ENCODE measurements at places on chromosomes 4 and X. TPM values are rescaled to one million over a fixed set of nuclear protein-coding genes. Genes with fewer than 3 reads are reported as not detected.

ADH1C gene
- total RNA-seq, result 0.13 TPM

PNMA6E gene
- not detected for total RNA-seq

ENPEP gene
- 0.64 TPM for total RNA-seq

RAB33A gene
- total RNA-seq, result not detected

NALF2 gene
- total RNA-seq, result under 0.01 TPM

CA5B gene
- 3.9 TPM for total RNA-seq

DUSP21 gene
- total RNA-seq, result not detected

GPC3 gene
- 3.5 TPM for total RNA-seq

SSX1 gene
- total RNA-seq, result not detected

CTAG1B gene
- not detected for total RNA-seq

CENPVL3 gene
- total RNA-seq, result not detected

PPP2R2C gene
- 0.26 TPM for total RNA-seq

DIPK2B gene
- 1.0 TPM for total RNA-seq

NDUFA1 gene
- 58.9 TPM for total RNA-seq

DUX4 gene
- total RNA-seq, result not detected

EPHA5 gene
- 0.26 TPM for total RNA-seq

RAB41 gene
- total RNA-seq, result not detected

EBP gene
- 143 TPM for total RNA-seq

OTC gene
- total RNA-seq, result not detected

PPP4R3C gene
- not detected for total RNA-seq

FREM3 gene
- not detected for total RNA-seq

ZCCHC12 gene
- not detected for total RNA-seq

MAOA gene
- total RNA-seq, result 12.5 TPM
